ENCODE measurements at places on chromosomes 5 and 9.
A peak's percentile ranks its signal among the peaks of the same experiment; 100 is the strongest.

DNA sequence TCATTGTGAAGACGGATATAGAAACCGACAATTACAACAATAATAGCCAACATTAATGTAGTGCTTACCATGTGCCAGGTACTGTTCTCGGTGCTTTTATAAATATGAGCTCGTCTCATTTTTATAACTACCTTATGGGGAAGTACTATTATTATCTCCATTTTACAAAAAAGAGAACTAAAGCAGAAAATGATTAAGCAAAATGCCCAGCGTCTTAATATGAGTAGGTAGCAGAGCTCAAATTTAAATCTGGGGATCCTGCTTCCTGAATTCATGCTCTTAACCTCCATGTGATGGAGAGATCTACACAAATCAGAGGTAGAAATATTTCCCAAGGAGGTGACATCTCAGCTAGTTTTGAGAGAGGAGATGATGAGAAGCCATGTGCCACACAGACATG is 256.9 kb downstream of the TRIM32 start:
- H3K27ac ChIP-seq: no peak overlapping the region
- no peak overlapping the region for H3K4me3 ChIP-seq
- peaks cover 11% of the 10 kb centered on the region for H3K27me3 ChIP-seq
- DNase-seq: no peak
- no peaks in the 10 kb centered on the region for H3K36me3 ChIP-seq

GRCh38 chr5:138465261-138466124 is at the start of gene EGR1:
TSS of gene EGR1 (plus strand) at chr5:138465479. CDS start at chr5:138465762, 283 bp downstream.
- H3K27ac ChIP-seq: peak within 1 kb of the TSS; percentile 88
- H3K36me3 ChIP-seq: peaks cover 4% of the 10 kb centered on the region
- peak; percentile 85 for DNase-seq
- no peaks in the 10 kb centered on the region for H3K27me3 ChIP-seq
- H3K4me3 ChIP-seq: peak within 1 kb of the TSS; percentile 82

- H3K4me3 ChIP-seq: no peak overlapping the region
- DNase-seq: no peak
- H3K36me3 ChIP-seq: no peaks in the 10 kb centered on the region
- no peak overlapping the region for H3K27ac ChIP-seq
These were observed 27.8 kb upstream of the GLIS3 start for GRCh38 chr9:4327504-4328191.

DNA sequence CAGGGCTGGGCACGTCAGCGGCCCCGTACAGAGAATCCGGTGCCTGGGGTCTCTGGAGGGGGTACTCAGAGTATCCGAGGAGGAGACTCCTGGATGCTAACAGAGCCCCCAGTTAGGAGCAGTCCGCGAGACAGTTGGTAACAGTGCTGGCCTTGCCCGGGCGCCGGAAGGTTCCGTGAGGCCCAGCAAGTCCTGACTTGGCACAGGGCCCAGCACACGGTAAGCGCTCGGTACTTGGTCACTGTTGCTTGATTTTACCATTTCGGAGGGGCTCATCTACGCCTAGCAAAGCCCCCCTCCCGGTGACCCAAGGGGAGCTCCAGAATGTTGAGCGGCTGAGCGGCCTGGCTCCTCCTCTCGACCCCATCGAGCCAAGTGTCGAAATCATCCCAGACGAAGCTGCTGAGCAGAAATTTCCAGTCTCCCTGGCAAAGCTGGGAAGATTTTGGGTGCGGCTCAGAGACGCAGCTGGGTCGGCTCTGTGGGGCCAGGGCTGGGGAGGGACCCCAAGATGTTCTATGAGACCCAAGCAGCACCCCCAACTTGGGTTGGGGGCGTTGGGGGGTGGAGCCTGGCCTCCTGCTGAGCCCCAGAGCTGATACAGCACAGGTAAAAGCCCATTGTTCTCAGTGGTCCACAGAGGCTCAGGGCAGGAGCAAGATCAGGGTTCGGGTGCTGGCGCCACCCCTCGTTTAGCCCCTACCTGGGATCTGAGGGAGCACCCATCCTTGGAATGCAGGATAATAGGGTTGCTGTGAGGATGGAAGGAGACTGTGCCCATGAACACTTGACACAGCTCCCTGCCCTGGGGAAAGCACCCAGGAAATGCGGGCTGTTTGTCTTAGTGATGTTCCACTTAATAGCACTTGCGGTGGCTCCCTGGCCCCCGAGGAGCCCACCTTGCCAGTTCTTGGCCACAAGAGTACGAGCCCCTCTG is 137.2 kb downstream of the C9orf50 start:
- DNase-seq: peak; percentile 72
- no peaks in the 10 kb centered on the region for H3K36me3 ChIP-seq
- H3K4me1 ChIP-seq: peaks cover 86% of the 10 kb centered on the region
- peak overlapping the region; percentile 44 for H3K4me3 ChIP-seq
- no peaks in the 10 kb centered on the region for H3K27me3 ChIP-seq
- peak overlapping the region; percentile 100 for H3K27ac ChIP-seq

- H3K36me3 ChIP-seq: no peaks in the 10 kb centered on the region
- no peak overlapping the region for H3K4me3 ChIP-seq
- H3K27me3 ChIP-seq: no peaks in the 10 kb centered on the region
- H3K4me1 ChIP-seq: no peaks in the 10 kb centered on the region
- H3K27ac ChIP-seq: no peak overlapping the region
- no peak for DNase-seq
These were observed 87.8 kb upstream of the APC start for GRCh38 chr5:112649882-112650281.

- peak overlapping the region; percentile 52 for H3K27ac ChIP-seq
- H3K27me3 ChIP-seq: no peaks in the 10 kb centered on the region
- H3K36me3 ChIP-seq: no peaks in the 10 kb centered on the region
- peak overlapping the region; percentile 38 for H3K4me3 ChIP-seq
- peaks cover 61% of the 10 kb centered on the region for H3K4me1 ChIP-seq
These were observed 92.1 kb downstream of the DAB2IP start for GRCh38 chr9:121743441-121744001.

DNA sequence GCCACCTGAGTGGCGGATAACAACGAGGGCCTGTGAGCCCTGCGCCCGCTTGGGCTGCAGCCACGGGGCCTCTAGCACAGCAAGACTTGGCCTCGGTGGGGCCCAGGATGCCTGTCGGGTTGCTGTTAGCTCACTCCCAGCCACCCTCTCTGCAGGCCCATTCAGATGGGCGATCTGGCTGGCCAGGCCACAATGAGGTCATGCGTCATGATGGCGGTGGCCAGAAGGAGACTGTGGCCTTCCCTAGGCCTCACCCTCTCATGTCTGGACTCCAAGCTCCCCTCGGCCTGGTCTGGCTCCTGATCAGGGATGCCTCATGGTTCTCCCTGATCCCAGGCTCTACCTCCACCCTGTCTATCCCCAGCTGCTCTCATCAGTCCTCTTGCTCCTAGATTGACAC is 19.0 kb upstream of the TCOF1 start:
- no peak overlapping the region for H3K27ac ChIP-seq
- no peak overlapping the region for H3K4me3 ChIP-seq
- no peak for DNase-seq
- no peaks in the 10 kb centered on the region for H3K27me3 ChIP-seq
- no peaks in the 10 kb centered on the region for H3K4me1 ChIP-seq

DNA sequence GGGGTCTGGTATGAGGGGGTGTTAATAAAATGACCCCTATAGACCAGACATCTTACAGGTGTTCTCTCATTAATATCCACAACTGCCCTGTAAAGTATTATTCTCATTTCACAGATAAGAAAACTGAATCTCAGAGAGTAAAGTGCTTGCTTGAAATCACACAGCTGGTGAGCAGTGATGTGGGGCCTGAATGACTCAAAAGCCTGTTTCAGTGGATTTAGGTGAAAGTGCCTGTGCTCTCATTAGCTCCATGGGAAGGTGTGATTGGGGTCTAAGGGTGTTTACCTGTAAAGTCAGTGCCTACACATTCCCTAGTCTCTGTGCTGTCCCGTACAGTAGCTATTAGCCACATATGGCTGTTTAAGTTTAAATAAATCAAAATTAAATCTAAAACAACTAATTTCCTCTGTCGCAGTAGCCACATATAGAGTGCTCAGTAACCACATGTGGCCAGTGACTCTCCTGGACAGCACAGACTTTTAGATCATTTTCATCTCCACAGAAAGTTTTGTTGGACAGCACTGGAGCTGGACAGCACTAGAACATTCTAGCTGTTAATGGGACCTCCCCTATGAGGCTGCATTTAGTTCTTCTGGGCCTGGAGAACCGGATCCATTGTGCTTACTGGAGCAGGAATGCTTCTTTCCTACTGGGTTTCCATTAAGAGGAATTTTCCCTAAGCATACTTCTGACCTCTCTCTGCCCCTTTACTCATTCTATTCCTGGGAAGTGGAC is 52.5 kb upstream of the SEMA6A start:
- no peaks in the 10 kb centered on the region for H3K4me1 ChIP-seq
- H3K4me3 ChIP-seq: no peak overlapping the region
- H3K36me3 ChIP-seq: no peaks in the 10 kb centered on the region
- H3K27me3 ChIP-seq: no peaks in the 10 kb centered on the region
- no peak overlapping the region for H3K27ac ChIP-seq
- DNase-seq: no peak

GRCh38 chr5:30502277-30502676 is 691.2 kb upstream of the CDH6 start:
- no peaks in the 10 kb centered on the region for H3K4me1 ChIP-seq
- DNase-seq: no peak
- no peak overlapping the region for H3K4me3 ChIP-seq

DNA sequence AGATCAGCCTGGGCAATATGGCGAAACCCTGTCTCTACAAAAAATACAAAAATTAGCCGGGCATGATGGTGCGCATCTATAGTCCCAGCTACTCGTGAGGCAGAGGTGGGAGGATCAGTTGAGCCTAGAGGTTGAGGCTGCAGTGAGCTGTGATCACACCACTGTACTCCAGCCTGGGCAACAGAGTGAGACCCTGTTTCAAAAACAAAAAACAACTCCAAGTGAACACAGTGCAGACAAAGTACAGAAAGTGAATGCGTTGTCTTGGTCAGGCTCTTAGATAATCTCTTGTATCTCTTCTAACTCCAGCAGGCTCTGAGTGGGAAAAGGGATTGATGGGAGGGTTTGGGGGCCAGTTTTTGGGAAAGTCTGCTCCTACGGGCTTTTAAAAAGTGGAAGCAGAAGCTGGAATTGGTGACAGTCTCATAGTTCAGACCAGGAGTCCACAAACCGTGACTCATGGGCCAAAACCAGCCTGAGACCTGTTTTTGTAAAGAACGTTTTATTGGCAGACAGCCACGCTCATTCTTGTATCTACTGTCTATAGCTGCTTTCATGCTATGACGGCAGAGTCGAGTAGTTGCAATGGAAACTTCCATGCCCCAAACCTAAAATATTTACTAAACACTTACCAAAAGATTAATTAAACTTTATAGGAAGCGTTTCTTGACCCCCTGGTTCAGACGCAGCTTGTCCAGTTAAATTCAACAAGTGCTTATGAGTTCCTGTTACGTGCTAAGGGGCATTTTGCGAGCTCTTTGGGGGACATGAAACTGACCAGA is 32.9 kb downstream of the NDST1 start:
- H3K4me1 ChIP-seq: peaks cover 4% of the 10 kb centered on the region
- H3K36me3 ChIP-seq: peaks cover 9% of the 10 kb centered on the region
- no peaks in the 10 kb centered on the region for H3K27me3 ChIP-seq
- DNase-seq: no peak
- H3K27ac ChIP-seq: no peak overlapping the region
- H3K4me3 ChIP-seq: no peak overlapping the region

DNA sequence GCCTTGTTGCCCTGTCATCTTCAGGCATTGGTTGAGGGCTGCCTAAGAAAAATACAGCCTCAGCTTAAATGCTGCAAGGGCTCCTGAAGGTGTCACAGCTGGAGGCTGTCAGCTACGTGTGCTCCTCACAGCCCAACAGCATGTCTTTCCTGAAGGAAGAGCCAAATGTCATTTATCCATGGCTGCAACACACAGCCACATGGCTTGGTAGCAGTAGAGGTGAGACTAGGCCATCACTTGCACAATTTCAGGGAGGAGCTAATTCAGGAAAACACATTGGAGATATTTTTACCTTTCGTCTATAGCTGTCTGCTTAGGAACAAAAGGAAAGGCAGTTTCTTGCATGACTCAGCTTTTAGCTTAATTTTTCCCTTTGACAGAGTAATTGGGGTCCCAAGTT is 260.7 kb downstream of the SYK start:
- H3K4me1 ChIP-seq: peaks cover 24% of the 10 kb centered on the region
- DNase-seq: no peak
- H3K27ac ChIP-seq: no peak overlapping the region
- H3K27me3 ChIP-seq: no peaks in the 10 kb centered on the region
- H3K36me3 ChIP-seq: no peaks in the 10 kb centered on the region

GRCh38 chr5:154945695-154946301 is 4.9 kb downstream of the MRPL22 start:
- no peak for DNase-seq
- H3K27me3 ChIP-seq: no peaks in the 10 kb centered on the region
- H3K27ac ChIP-seq: no peak overlapping the region
- H3K36me3 ChIP-seq: no peaks in the 10 kb centered on the region
- H3K4me3 ChIP-seq: no peak overlapping the region

GRCh38 chr5:81156732-81157131 is 76.4 kb upstream of the CKMT2 start:
- no peaks in the 10 kb centered on the region for H3K36me3 ChIP-seq
- no peak for DNase-seq
- H3K4me3 ChIP-seq: no peak overlapping the region
- H3K4me1 ChIP-seq: no peaks in the 10 kb centered on the region
- no peak overlapping the region for H3K27ac ChIP-seq

DNA sequence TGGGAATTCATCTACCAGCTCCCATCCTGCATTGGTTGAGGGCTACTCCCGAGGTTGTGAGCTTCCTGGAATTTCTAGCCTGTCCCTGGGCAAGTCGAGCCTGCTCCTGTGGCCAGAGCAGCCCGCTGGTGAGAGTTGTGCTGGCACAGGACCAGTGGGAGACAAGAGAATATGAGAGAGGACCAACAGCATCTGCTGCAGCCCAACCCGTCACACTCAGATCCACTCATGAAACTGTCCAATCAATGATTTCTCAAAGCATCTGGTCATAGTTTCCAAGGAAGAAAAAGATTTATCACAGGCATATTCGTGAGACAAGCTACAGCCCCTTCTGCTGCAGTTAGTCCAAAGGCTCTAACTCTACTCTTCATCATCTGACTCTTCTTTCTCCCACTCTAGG is 64.4 kb upstream of the RAI14 start:
- H3K4me3 ChIP-seq: no peak overlapping the region
- no peak for DNase-seq
- H3K4me1 ChIP-seq: peaks cover 4% of the 10 kb centered on the region
- no peaks in the 10 kb centered on the region for H3K36me3 ChIP-seq

- DNase-seq: no peak
- H3K4me3 ChIP-seq: peak overlapping the region; percentile 63
- no peaks in the 10 kb centered on the region for H3K27me3 ChIP-seq
These were observed 1.2 kb downstream of the ABCA2 start for GRCh38 chr9:137026828-137027227.
